ENCODE measurements at places on chromosomes 2 and 18.

- DNase-seq, result no peak
Observed at GRCh38 chr2:160390544-160391455, 102.8 kb downstream of the RBMS1 start.

DNA sequence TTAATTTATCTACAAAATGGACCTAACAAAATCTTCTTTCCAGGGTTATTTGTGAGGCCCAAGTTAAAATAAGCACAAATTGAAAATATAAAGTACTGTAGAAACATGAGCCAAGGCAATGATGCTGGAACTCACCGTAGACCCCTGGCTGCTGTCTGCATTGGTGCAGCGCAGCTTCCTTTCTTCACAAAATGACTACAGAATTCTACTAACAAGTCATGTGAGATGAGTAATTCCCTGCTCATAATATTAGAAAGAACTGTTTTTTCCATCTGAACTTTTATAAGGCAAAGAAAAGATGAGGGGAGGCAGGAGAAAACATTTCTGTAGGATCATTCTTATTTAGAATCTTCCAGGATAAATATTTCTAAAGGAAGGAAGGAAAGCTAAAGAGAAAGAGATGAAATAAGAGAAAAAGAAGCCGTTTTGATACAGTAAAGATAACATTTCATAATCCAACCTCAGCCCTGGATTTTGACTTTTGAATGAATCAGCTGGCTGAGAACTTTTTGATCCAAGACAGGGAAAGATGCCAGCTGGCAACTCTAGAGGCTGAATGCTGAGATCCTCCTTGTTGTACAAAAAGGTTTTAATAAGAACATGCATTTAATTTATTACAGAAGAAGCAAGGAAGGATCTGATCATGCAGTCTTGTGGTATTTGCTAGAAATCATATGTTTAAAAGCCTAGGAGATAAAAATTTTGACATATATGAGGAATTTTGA lies 183.9 kb upstream of the KLHL14 start:
- DNase-seq, result no peak

DNA sequence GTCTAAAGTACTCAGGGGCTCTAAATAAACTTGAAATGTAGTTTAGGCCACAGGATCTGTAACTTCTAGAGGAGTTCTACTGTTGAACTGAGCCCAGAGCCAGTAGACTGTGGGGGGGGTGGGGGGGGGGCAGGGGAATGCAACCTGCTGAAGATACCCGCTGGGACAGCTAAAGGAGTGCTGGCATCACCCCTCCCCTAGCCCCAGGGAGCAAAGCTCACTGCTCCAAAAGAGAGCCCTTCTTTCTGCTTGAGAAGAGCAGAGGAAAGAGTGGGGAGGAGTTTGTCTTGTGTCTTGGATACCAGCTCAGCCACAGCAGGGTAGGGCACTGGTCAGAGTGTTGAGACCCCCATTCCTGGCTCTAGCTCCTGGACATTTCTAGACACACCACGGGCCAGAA lies 414.0 kb upstream of the KLHL29 start:
- no peak for DNase-seq

GRCh38 chr2:237689336-237690131 lies 62.1 kb downstream of the LRRFIP1 start:
- DNase-seq, result no peak

DNA sequence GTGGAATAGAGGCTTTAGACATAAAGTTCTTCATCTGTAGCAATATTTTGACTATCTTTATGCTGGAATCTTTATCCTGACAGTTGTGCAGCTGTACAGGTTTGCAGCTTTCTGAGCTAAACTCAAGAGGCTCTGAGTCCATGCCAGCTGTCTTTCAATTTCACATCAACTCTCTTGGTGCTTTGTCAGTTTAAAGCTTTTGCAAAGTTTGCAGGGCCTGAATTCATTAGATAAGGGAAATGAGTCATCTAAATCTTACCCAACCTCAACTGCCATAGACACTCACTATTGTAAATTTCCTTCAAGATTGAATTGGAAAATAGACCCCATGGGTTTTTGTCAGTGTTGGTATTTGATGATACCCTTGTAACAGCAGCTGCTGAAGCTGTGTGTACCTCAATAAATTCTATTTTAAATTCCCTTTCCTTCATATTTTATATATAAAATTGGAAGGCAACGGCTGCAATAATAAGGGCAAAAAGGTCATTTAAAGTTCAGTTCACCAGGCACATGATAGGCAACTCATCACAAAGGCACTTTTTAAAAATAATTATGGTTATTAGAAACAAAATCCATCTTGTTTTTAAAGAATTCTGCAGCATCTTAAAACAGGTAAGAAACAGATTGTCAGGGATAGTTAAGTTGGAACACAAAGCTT lies 169.9 kb upstream of the SLC39A10 start:
- DNase-seq, result no peak

DNA sequence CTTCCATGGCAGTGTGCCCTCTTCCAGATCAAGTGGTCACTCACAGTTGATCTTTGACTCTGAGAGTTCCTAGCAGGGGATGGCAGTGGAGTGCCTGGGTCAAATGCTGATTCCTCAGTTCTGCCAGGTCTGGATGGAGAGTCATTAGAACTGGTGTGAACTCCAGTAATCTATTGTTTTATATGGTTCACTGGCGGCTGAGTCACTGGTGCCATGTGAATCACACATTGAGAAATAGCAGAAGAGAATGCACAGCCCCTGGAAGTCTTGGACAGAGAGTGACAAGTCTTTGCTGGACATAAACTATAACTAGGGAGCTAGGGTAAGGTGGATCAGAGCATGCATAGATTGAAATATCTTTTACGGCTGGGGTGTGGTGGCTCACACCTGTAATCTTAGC lies 86.9 kb downstream of the EIF2AK3 start:
- DNase-seq, result no peak

DNA sequence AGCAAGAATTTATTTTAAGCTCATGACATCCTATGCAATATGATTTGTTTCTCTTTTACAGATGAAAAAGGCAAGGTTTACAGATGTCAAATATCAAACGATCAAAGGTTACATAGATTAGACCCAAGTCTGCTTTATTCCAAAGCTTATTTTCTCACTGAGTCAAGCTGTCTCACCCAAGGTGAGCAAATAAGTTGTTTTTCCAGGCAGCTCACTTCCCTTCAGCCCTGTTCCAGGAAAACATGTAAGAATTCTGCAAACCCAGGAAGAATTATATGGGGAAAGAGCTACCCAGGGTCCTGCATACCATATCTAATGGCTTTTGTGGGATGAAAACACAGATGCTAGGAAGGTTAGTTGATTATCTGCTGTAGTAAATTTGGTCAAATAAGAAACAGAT lies 57.7 kb upstream of the SCN9A start:
- no peak for DNase-seq

DNA sequence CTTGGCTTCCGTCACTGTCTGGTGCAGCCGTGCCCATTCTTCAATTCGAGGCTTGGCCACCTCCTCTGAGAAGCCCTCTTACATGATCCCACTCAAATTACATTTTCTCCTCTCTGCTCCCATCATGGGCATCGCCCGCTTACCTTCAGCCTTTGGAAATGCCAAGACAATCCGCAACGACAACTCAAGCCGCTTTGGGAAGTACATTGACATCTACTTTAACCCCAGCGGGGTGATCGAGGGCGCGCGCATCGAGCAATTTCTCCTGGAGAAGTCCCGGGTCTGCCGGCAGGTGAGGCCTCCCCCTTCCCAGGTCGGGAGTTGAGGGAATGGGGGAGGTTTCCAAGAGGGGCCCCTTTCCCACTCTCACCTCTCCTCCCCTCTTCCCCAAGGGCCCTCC lies 38.3 kb downstream of the MYO7B start:
- no peak for DNase-seq

DNA sequence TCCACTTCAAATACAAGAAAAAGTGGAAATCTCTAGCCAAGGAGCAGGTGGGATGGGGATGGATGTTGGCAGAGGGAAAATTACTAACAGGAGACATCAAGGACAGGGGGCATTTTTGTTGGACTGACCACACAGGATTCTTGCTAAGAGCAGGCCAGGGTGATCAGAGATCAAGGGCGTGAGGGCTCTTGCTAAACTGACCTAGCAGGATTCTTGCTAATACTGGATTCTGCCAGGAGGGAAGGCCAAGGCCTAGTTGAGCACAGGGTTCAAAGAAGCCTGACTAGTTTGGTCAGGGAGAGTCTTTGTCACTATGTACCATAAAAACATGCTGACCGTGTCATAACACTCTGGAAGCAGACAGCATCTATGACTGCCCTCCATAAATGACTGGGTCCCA lies 442.7 kb downstream of the PID1 start:
- no peak for DNase-seq

GRCh38 chr2:160570376-160570775 lies 76.8 kb upstream of the RBMS1 start:
- no peak for DNase-seq

- DNase-seq, result no peak
Observed at GRCh38 chr2:180664507-180664906, 315.9 kb upstream of the UBE2E3 start.

GRCh38 chr2:239075918-239076758 lies 228.3 kb downstream of the TWIST2 start:
- DNase-seq, result no peak

DNA sequence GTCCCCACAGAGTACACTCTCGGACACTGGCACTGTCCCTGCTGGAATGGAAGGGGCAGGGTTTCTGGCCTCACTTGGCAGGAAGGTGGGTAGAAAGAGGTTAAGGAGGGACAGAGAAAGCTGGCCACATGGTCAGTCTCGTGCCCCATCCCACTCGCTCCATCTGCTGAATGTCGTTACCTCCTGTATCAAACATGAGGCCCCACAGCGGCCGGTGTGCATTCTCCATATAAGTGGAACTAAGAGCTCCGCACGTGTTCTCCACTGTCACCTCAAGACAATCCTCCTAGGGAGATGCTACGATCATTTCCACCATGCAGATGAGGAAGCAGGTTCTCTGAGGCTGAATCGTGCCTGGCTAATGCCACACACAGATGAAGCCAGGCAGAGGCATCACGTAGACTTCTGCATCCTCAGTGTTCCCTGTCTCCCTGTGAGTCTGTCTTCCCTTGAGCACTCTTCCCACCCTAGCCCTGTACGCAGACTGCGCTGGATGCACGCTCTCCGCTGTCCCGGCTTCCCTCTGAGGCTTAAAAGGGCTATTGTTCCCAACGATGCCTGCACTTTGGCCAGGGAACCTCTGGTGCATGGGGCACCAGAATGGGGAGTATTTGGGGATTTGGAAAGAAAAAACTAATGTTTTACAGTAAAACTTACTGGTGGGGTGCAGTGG lies 35.1 kb downstream of the MAL start:
- no peak for DNase-seq

DNA sequence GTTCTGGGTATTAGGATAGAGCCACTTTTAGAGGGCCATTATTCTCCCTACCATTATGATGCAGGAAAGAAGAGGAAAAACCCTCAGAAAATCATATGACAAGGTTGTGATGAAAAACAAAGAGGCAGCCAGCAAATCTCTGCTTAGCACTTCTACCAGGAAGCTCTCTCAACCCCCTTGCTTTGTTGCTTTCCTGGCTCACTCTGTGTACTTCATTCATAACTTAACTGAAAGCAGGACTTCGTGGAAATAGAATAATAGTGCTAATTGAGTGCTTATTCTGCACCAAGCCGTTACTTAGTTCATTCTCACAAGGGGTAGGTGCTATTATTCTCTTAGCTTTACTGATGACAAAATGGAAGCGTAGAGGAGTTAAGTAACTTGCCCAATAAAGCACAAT lies 354.1 kb downstream of the HRH4 start:
- DNase-seq, result no peak
